ENCODE measurements at places on chromosomes 11 and 22.

DNA sequence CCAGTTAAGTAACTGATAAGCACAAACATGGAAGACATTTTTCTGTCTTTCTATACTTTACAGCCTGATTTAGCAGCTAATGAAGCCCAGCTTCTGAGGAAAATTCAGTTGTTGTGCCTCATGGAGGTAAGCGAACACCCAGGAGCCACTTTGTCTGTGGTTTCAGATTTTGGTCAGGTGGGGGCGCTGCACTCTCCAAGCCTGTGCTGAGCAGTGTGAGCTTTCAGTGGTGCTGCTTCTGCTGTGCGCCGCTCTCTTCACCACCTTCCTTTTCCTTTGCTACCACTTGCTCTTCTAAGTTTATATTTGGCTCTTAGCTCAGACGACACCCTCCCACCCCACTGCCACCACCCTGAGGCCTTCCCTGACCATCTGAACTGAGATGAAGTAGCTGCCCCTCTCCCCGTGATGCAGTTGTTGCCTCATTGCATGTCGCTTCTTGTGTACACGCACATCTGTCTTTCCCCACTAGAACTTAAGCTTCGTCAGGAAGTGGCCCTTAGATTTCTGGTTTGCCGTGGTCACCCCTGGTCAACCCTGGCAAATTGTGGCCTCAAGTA lies 14.0 kb downstream of the PSMD13 start:
- DNase-seq = no peak

DNA sequence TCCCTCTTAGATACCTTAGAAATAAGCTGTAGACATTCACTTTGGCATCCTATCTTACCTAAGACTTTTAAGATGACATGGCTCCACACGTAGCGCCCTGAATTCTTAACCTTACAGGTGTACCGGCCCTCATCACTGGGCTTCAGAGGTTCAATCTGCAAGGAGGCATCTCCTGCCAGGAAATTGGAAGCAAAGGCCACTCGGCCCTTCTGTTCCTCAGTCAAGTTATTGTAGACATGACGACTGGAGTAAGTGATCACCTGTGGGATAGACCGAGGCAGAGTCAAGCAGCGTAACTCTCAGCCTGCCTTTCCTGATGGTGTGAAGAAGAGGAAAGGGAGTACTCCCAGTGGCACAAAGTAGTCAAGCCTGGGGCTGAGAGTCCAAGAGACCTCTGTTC lies 22.5 kb upstream of the HSPA8 start:
- no peak for DNase-seq

DNA sequence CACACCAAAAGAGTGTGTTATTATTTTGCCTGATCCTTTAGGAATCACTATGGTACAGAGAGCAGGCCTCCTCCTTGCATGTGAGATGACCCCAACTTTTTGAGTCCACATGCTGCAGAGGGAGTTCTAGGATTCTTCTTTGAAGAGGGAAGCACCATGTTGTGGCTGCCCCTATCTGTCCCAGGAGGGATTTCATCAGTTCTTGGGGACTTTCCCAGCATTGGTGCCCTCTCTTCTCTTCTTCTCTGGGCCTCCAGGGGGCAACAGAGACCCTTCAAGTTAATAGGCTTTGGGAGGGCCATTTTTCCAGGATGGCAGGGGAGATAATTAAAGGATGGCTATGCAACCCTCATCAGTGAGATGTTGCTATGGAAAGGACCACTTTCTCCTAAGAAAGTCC lies 3.6 kb downstream of the MMP1 start:
- no peak for DNase-seq

DNA sequence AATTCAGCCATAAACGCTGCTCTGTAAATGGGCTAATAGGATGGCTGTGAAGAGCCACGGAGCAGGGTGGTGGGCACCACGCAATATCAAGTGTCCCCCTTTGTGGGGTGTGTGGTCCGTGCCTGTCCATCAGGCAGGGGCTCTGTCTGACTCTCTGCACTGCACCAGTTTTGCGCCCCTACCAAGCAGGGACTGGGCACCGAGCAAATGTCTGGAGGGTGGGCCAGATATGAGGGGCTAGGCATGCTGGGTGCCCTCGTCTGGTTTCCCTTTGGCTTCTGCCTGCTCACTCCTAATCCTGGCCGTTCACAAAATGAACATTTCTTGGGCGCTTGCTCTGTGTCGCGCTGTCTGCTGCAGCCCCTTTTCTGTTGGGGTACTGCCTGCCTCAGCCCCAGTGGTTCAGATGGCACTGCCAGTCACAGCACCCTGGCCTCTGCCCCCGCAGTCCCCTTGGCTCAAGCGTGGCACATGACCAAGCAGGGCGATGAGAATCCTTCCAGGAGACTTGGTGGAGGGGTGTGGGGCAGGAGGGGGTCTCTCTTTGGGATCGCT lies 37.1 kb upstream of the CELSR1 start:
- no peak for DNase-seq

DNA sequence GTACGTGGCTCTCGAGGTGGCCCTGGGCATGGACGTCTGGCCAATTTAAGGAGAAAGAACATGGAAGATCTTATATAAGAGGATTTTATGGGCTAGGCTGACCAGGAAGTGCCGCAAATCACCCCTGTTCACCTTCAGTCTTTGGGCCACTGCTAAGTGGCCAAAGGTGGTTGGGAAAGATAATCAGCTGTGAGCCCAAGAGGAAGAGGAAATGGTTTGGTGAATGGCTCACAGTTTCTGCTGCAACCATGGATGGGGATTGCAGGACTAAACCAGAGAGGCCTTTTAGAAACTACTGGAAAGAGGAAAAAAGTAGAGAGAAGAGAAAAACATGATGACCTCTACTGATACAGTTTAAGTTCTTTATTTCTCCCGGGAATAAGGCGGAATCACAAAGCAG lies 96.0 kb upstream of the ARHGAP20 start:
- no peak for DNase-seq

GRCh38 chr22:36204632-36205015 lies 3.0 kb upstream of the APOL4 start:
- no peak for DNase-seq

Data from GF-D8 (cell line).